ENCODE measurements at places on chromosomes 12 and 14.

GRCh38 chr12:47222520-47223030 is 142.8 kb upstream of the AMIGO2 start:
- ATAC-seq = peak; percentile 23

DNA sequence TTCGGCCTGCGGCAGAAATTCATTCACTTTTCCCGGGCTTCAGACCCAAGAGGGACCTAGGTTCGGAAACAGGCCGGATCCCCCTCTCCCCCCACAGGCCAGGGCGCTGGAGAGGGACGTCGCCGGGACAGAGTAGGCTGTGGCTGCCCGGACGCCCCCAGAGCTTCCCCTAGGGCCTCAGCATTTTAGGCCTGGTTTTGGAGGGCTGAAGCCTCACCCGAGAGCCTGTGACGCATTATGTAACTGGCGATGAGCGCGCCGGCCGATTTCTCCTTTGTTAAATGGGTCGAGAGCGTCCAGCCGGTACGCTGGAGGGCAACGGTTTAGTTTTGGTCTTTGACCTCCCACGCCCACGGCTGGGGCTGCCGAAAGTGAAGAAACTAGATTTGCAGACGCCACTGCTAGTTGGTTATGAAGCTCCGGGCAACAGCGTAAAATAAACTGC is 657 bp downstream of the PEBP1 start:
- peak; percentile 43 for ATAC-seq

- no peak for ATAC-seq
Measured at GRCh38 chr14:55929136-55929535, 189.1 kb upstream of the PELI2 start.

DNA sequence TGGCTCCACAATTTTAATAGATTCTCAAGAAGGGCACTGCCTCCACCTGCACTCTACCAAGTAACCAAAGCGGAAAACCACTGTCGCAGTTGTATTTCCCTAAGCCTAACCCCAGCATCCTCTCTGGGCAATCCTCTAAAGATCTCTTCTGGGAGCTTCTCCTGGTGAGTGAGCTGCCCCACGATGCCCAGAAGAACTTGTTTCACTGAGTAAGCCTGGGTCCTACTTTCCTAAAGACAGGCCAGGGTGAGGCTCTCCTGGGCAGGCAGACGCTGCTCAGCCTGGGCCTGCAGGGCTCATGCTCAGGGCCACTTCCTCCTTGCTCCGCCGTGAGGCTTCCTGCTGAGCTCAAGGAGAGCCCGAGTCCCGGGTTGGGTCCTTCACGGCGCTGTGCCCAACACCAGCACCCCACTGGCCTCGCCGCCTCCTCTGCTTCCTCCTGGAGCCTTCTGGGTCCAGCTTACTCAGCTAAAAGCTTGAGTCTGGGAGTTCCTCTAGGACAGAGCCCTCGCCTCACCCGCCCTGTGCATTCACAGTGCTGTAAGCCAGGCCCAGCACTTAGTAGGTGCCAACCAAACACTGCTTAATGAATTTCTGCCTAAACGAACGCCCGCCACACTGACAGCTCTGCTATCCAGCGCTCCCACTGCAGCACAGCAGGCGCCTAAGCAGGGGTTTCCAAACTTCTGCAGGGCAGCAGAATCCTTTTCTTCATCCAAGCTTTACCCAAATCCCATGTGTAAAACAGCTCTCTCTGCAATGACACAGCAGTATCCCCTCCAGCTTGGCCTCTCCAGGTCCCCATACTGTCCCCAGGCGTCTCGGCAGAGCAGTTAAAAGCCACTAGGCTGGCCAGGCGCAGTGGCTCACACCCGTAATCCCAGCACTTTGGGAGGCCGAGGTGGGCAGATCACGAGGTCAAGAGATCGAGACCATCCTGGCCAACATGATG is 5.7 kb downstream of the RAB35 start:
- ATAC-seq = peak; percentile 90

DNA sequence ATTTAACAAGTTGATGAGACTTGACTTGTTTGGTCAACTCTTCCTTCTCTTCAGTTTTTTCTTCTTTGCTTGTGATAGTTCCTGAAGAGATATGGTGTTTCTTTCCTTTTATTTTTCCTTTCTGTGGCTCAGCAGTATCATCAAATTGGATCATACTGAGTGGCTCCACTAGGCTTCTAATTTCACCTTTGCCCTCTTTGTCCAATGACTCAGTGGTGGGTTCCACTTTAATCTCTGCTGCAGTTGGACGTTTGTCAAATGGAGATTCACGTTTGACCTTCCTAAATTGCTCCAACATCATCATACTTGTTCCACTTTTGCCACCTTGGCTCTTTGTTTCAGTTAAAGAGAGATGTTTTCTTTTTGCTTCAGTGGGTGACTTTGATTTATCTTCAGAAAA is 41.5 kb downstream of the FAM186A start:
- no peak for ATAC-seq

DNA sequence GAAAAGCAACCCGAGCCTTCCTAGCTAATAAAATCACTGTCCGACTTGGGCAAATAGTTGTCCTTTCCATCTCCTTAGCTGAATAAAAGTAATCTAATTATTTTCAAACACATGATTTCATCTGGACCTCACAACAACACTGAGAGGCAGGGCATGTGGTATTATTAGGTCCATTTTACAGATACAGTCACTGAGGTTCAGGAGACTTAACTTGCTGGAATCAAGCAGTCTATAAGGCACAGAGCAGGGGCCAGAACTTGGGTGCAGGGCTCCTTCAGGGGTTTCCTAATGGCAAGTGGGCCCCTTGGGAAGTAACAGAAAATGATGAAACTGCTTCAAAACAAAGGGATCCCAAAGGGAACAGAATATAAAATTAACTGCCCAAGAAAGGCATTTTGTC is 15.5 kb downstream of the PLXNC1 start:
- no peak for ATAC-seq

DNA sequence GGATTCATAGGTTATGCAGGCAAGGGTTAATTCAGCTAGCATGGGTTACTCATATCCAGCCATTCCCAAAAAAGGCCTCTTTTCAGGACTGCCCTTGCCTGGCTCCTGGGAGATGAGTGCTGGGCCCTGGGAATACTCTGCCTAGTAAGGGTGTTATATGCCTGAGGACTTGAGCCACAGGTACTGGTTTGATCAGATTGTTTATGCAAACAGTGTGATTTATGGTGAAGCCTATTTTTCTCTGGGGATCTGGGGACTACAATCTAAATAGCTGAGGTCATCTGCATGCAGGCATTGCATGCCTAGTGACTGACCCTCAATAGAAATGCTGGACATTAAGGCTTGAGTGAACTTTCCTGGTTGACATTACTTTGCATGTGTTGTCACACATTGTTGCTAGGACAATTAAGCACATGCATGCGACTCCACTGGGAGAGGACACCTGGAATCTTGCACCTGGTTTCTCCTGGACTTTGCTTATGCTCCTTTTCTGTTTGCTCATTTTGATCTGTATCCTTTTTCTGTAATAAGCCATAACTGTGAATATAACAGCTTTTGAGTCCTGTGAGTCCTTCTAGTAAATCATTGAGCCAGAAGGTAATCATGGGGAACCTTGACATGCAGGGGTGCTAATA is 73.0 kb downstream of the RAD51B start:
- ATAC-seq = no peak

DNA sequence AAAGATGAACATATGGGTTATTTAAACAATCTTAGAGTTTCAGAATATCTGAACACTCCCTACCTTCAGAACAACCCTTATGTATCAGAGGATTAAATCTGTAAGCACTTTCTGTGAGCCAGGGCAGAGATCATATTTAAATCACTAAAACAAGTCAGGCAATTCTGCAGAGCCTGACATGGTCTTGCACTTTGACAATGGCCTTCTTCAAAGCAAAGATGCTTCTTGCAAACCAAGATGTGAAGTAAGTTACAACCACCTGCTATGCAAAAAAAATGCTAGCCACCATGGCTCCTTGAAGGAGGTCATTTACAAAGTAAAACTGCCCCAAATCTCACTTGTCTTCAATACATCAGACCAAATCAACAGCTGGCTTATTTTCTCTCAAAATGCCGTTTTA is 3.2 kb downstream of the PPP1CC start:
- ATAC-seq = no peak

GRCh38 chr14:21145437-21145836 is 10.4 kb downstream of the OR5AU1 start:
- ATAC-seq = no peak

DNA sequence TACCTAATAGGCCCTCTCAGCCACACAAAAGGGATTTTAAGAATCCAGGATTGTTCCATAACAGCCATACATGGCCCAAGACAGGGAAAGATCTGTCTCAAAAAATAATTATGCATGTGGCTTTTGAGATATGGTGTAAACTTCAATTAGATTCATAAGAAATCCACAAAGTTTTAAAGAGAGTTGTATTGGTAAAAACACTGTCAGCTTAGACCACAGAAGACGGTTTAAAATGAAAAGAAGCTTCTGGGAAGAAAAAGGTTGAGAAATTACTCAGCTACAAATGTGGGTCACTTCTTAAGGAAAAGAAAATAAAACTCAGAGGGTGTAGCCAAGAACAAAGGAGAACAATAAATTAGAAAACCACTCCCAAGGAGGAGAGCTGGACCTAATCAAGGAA is 191.4 kb downstream of the KIF26A start:
- ATAC-seq = no peak

- no peak for ATAC-seq
Measured at GRCh38 chr12:95642583-95642982, 91.3 kb upstream of the USP44 start.

DNA sequence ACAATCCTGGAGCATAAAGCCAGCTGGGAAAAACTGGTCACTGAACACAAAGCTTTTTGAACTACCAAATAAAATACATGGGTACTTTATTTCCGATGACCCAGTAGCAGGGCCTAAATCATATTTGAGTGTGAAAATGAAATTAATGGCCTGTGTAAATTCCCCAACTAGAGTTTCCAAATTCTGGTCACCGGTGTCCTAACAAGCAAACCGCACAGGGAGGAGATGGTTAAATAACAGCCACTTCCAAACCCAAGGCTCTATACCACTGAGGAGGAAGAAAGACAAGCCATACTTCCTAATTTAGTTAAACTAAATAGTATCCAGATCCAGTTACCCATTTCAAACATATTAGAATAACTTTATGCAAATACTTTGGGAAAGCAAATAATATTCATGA is 40.1 kb upstream of the DUSP6 start:
- ATAC-seq = no peak

DNA sequence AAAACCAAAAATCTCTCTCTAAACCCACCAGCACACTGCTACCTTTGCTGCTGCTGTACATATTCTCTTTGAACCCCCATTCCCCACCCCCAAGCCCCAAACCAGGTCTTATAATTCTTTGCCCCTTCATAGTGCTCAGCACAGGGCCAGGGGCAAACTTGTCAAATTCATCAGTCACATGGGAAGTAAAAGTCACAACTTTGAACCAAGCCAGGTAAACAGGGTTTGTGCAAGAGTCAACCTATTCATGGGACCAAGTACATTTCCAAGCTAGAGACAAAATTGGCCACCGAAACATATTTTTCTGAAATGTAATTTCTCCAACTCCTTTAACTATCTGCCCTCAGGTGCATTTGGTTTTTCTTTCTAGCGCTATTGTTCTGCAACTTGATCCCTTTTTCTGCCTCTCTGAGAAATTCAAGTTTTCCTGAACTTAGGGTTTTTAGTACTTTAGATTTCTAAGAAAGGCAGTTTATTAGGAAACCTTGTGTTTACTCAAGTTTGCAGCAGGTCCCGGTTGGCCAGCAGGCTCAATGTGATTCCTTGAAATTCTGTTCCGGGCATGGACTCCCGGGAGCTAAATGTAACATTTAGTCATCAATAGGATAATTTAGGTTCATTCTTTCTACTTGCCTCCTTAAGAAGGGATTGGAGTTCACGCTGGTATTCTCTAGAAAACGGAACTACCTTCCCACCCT is 230.5 kb downstream of the EFCAB11 start:
- no peak for ATAC-seq

- ATAC-seq = no peak
Measured at GRCh38 chr14:47674543-47675465, 601 bp downstream of the MDGA2 start.

DNA sequence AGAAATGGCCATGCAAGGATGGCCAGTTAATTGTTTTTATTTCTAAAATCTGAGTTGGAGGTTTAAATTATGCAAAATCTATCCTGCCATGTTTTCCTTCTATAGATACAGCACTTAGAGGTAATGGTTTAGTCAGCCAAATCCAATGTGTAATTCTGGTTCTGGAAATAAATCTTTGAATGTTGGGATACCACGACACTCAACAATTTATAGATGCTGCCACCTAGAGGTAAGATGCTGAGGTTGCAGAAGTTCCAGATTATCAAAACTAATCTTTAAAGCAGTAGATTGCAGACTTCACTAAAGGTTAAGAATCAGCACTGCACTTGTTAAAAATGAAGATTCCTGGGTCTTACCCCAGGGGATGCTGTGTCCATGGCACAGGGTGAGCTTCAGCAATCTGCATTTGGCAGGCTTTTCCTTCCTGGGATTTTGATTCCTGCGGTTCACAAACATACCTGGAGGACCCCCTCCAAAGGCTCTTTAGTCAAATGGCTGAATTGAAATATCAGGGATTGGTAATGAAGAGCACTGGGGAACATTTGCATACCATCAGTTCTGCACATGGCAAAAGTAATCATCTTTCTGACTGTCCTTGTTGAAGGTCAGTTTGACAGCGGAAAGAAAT is 53.4 kb upstream of the ANO4 start:
- ATAC-seq = no peak

DNA sequence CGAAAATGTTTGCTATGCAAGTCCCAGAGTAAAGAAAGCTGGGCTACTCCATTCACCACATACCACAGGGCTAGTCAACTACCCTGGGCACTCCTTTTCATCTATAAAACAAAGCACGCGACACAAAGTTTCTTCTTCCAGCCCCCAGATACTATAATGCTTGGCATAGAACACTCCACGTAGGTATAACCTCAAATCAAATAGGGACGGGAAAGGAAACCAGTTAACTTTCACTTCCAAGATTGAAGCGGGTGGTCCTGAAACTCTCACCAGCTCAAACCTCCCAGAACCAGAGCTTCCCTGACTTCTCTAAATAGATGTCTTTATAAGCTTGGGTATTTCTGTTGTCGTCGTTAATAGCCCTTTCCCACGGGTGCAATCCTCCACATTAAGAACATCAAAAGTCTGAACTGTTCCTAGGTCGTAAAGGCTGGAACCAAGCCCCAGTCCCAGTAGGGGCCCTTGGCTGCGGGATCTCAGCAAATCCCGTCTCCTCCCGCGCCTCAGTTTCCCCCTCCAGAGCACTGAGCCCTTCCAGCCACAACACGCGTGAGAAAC is 647 bp downstream of the LGMN start:
- peak; percentile 22 for ATAC-seq

- ATAC-seq = no peak
Measured at GRCh38 chr14:55454264-55455002, 14.0 kb upstream of the TBPL2 start.

DNA sequence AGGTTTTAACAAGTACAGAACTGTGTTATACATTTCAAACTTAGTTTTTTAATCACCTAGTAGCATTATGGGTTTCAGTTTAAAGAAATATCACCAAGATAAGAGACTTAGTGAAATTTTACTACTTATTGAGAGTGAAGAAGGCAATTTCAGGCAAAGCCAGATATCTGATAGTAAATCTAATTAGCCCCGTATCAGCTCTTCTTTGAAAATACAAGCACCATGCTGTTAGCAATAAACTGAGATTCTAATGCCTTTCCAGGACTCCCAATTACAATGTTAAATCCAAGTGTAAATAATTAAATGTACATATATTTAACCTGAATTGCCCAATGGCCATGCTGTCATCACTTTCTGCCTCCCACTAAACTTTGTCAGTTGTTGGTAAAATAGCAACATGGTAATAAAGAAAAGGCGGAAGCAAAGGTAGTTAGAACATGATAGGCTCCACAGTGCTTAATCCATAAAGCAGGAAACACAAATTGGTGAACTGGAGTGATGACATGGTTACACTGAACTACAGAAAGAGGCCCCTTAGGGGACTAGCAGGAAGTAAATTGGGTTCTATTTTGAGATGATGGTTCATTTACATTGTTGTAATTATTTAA is 646.1 kb downstream of the C12orf50 start:
- ATAC-seq = no peak
